ENCODE measurements at places on chromosomes 5 and 9. TPM values are rescaled to one million over a fixed set of nuclear protein-coding genes. Genes with fewer than 3 reads are reported as not detected.
A peak's percentile ranks its signal among the peaks of the same experiment; 100 is the strongest.

DNA sequence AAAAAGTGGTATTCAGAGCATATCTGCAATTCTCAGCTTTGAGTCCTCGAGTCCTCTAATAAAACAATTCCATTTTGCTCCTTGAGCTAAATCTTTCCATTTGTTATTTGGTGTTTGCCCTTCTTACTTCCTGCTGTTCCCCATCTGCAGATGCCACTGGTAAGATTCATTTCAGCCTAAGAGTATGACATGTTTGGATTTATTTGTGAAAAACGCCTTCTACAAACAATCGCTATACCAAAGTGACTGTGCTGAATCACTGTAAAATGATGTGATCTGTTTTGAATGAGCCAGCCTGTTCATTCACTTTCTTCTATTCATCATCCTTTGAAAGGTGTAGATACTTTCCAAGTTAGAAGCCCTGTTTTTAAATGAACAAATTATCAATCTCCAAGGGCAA lies 27.7 kb downstream of the KCTD16 start:
- H3K36me3 ChIP-seq: no peaks in the 10 kb centered on the region
- H3K27me3 ChIP-seq: no peaks in the 10 kb centered on the region
- H3K4me3 ChIP-seq: no peak overlapping the region
- no peaks in the 10 kb centered on the region for H3K4me1 ChIP-seq
- H3K27ac ChIP-seq: no peak overlapping the region

DNA sequence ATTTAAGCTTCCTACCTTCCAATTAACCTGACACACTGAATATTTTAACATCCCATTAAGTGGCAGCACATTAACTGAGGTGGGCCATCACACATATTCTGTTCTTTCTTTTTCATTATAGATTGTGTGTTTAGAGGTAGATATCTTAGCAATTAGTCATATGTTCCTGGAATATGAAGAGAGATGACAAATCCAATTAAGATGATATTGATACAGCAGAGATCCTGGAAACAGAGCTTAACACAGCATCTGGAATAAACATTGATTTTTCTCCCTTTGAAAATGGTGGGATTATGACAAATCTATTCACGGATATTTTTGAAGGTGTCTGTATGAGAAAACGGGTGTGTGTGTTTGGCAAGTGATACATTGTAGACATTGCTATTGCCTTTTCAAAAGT lies 448.0 kb downstream of the CDH10 start:
- H3K27me3 ChIP-seq: no peaks in the 10 kb centered on the region
- no peaks in the 10 kb centered on the region for H3K36me3 ChIP-seq
- DNase-seq: no peak
- no peak overlapping the region for H3K27ac ChIP-seq
- H3K4me3 ChIP-seq: no peak overlapping the region

Gene SUSD3
- 11.8 TPM for total RNA-seq

DNA sequence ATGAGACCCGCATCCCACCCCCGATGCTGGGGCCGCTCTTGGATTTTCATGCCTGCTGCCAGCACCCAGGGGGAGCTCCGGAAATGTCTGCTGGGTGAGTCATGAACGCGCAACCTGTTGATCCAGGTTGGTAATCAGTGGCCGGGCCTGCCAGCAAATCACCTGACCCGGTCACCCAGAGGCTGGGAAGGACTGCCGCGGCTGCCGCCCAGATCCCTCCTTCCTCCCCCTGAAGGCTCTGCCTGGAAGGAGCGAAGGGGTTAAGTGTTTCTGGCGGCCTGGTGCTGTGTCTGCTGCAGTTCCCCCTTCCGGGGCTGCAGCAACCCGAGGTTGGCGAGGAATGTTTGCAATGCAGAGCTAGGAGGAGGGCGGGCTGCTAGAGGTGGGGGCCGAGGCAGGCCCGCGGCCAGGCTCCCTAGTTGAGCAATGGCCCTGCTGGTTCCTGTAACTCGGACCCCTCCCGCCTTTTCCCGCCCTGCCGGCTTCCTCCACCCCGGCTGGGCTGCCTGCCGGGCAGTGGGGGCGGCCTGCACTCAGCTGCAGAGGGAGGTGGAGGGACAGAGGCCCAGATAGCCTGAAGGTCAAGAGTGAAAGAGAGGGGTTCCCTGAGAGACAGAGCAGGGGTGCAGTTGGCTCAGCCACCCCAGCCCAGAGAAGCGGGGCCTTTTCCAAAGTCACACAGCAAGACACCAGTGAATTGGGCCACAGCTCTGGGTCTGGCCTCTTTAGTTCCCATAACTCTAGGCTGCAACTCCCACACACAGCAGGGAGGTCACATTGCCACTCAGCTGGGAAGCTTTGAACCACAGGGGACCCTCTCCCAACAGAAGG lies 156.3 kb upstream of the IER5L start:
- H3K4me1 ChIP-seq: no peaks in the 10 kb centered on the region
- H3K27me3 ChIP-seq: no peaks in the 10 kb centered on the region
- peak overlapping the region; percentile 86 for H3K27ac ChIP-seq
- H3K36me3 ChIP-seq: no peaks in the 10 kb centered on the region

GRCh38 chr9:135747311-135747710 lies 45.3 kb downstream of the KCNT1 start:
- no peaks in the 10 kb centered on the region for H3K36me3 ChIP-seq
- no peak overlapping the region for H3K27ac ChIP-seq
- H3K4me3 ChIP-seq: no peak overlapping the region
- no peak for DNase-seq
- peaks cover 9% of the 10 kb centered on the region for H3K4me1 ChIP-seq
- H3K27me3 ChIP-seq: no peaks in the 10 kb centered on the region

Gene FAM170A
- total RNA-seq: not detected
